ENCODE measurements at places on chromosomes 2 and 18.
A peak's percentile ranks its signal among the peaks of the same experiment; 100 is the strongest.

DNA sequence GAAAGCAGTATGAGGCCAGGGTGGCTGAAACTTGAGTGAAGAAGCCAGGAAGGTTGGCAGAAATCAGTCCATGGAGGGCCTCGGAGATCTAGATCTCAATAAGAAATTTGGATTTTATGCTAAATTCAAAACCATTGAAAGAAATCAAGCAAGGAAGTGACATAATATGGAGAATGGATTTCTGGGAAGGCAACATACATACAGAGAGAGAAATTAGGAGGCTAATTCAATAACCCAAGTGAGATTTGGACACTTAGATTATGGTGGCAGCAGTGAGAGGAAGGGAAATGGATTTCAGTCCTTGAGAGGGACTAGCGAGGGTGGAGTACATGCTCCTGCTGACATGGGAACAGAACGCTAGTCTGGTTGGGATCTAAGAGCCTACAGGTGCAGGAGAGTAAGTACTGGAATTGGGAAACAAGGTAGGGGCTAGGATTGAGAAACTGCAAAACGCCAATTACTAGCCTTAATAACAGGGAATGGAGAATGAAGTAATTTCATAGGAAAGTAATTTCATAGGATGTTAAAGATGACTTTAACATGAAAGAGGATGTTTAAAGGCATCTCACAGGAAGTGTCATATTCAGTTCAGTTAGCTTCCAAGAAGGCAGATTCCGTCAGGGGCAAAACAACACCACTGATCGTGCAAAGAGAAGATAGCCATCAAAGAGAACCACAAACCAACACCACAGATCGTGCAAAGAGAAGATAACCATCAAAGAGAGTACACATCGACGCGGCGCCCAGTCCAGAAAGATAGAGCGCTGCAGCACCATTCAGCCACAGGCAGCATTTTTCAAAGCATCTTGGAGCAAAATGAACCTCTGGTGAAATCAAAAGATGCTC is 27.2 kb downstream of the CDKL4 start:
- DNase-seq: peak; percentile 14

DNA sequence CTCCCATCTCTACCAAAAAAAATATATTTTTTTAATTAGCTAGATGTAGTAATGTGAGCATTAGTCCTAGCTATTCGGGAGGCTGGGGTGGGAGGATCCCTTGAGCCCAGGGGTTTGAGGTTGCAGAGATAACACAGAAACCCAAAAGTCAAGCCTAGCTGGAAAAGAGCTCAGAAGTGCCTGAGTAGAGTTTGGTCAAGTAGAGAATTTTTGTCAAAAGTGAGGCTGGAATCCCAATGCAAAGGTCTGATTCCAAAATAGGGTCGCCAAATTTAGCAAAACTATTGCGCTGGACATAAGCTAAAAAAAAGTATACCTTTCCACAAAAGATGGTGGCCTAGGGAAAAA is 15.5 kb upstream of the MSH6 start:
- no peak for DNase-seq

- DNase-seq: no peak
Observed at GRCh38 chr2:31260870-31261269, 26.9 kb downstream of the EHD3 start.

DNA sequence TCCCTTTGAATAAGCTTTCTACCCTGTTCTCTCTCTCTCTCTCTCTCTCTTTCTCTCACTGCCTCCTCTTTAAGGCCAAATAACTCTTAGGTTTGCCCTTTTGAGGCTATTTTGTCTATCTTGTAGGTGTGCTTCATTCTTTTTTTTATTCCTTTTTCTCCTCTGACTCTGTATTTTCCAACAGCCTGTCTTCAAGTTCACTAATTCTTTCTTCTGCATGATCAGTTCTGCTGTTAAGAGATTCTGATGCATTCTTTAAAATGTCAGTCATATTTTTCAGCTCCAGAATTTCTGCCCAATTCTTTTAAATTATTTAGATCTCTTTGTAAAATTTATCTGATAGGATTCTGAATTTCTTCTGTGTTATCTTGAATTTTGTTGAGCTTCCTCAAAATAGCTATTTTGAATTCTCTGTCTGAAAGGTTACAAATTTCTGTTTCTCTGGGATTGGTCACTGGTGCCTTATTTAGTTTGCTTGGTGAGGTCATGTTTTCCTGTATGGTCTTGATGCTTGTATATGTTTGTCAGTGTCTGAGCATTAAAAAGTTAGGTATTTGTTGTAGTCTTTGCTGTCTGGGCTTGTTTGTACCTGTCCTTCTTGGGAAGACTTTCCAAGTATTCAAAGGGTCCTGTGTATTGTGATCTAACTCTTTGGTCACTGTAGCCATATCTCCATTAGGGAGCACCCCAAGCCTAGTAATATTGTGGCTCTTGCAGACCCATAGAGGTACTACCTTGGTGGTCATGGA is 35.4 kb upstream of the DYNC1I2 start:
- DNase-seq: no peak

DNA sequence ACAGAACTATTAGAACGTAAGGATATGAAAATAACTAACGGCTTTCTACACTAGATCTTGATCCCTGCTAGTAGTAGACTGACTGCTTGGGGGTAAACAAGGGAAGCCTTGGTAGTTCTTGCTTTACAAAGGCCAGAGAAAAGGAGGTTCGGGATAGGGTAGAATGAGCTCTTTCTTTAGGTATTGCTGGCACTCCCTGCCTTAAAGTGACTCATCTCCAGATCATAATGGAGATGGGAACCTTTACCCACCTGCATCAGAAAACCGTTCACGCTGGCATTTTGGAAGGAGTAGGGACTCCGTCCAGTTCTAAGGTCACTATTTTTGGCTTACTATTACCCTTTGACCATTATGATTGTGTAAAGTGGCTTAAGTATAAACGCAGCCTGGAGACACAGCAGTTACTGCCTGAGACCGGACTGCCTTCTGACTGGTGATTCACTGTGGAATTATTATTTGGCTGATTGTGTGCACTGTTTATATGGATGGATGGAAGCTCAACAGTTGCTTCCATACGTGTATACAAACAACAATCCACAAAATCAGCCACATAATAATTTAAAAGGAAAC is 482.5 kb downstream of the STK39 start:
- DNase-seq: no peak

GRCh38 chr18:50111398-50111797 is 83.5 kb downstream of the MYO5B start:
- DNase-seq: no peak

DNA sequence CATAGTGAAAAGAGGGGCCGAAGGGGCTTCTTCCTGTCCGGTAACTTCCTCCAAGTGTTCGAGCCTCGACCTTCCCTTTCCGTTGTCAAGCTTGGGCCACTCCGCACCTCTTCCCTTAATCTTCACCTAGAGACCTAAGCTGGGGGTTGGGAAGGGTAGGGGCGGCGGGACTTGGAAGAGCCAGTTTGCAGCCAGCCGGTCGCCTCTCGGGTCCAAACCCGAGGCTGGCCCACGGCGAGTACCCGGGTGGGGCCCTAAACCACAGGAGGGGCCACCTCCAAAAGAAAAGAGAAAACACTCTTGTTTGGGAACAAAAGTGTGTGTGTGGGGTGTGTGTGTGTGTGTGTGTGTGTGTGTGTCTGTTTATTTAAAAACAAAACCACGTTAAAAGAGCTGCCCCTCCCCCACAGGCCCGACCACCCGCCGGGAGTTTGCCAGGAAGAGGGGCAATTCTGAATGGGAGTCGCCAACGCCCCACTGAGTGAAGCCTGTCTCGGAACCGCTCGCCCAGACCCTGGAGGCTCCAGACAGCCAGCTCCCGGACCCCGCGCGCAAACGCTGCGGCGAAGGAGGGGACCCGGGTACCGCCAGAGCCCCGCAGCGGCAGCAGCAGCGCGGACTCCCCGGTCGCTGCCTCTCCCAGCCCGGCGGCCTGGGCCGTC is 488 bp upstream of the RHOB start:
- no peak for DNase-seq
